Stimulated activated CD4-positive, alpha-beta T cell treated with anti-CD3 and anti-CD28 coated beads, Interleukin-1b, Interleukin-23, amount 100 ng/mL, for 1 hour (primary cell): ENCODE measurements at places on chromosomes 3 and 15.

- no peak for DNase-seq
Observed at GRCh38 chr3:16441371-16441875, 72.1 kb downstream of the RFTN1 start.

GRCh38 chr3:33883951-33884561 is 85.6 kb downstream of the PDCD6IP start:
- no peak for DNase-seq

- no peak for DNase-seq
Observed at GRCh38 chr3:124966521-124967445, 32.2 kb upstream of the MUC13 start.

DNA sequence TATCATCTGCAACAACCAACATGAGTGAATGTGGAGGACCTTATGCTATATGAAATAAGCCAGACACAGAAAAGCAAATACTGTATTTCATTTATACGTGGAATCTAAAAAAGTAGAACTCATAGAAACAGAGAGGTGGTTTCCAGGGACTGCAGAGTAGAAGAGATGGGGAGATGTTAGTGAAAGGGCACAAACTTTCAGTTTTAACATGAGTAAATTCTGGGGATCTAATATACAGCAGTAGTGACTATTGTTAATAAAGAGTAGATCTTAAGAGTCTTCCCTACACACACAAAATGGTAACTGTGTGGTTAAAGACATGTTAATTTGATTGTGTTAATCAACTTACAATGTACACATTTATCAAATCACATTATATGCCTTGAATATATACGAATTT is 20.9 kb upstream of the MELTF start:
- no peak for DNase-seq

GRCh38 chr3:105119801-105120340 is 246.8 kb upstream of the ALCAM start:
- no peak for DNase-seq

- DNase-seq, result no peak
Observed at GRCh38 chr3:118171236-118171852, 863.3 kb downstream of the IGSF11 start.

DNA sequence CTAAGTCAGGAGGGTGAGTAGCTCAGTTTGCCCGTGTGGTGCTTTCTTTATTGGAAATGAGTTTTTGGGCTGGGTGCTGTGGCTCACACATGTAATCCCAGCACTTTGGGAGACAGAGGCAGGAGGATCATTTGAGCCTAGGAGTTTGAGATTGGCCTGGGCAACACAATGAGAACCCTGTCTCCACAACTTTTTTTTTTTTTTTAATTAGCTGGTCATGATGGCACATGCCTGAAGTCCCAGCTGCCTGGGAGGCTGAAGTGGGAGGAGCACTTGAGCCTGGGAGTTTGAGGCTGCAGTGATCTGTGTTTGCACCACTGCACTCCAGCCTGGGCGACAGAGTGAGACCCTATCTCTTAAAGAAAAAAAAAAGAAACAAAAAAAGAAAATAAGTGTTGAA is 174.9 kb downstream of the NSMCE3 start:
- no peak for DNase-seq

- DNase-seq, result no peak
Observed at GRCh38 chr3:168973897-168974296, 689.6 kb downstream of the MECOM start.

- no peak for DNase-seq
Observed at GRCh38 chr3:112531358-112531781, 30.4 kb downstream of the ATG3 start.

DNA sequence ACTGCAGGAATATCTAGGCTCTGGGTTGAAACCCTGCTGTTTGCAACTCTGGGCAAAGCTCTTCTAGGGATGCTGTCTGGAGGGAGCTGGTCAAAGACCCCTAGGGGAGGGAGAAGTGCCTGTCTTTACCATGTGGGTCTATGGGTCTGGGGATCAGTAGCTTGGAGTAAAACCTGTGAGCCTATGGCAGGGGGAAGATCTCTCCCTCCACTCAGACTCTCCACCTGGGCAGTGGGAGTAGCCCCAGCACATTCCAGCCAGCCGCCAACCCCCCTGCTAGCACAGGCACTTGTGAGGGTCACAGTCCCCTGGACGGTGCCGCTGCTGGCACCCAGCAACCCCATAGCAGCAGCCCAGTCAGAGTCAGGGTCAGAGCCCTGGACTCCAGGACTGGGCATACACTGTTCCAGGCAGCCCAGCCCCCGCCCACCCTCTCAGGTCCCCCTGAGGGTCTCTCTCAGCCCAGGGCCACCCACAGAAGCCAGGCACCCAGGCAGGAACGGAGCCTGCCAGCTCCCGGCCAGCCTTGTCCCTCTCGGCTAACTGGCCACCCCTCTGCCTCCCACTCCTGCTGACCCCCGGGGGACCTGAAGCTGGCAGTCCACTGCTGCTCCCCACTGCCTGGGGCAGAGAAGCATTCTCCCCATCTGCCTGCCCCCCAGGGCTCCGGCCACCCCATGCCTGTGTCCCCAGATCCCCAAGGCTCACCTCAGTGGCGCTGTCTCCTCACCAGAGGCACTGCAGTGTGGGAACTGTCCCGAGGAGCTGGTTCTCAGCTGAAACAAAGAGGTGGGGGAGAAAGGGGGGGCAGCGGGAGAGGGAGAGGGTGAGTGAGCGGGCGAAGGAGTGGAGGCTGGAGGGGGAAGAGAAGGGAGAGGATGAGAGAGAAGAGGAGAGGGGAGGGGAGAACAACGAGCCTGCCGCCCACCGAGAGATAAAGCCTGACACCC is 10.8 kb downstream of the GLYCTK start:
- no peak for DNase-seq

DNA sequence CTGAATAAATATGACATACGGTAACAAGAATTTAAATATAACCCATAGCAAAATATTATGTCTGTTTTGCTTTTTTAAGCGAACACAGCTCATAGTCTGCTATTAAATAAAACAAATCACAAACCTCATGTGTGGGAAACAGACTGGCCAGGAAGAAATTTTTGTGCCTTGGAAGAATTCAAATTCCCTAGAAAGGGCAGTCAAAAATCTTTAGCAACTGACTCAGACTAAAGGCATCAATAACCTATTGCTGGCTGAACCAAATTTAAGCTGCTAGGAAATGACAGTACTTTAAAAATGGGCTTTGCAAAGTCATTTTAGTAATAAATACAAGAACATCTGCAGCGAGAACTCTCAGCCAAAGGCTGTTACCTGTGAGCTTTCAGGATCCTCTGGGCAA is 151.4 kb downstream of the PLD1 start:
- no peak for DNase-seq

- DNase-seq, result no peak
Observed at GRCh38 chr3:74590620-74591262, 23.7 kb downstream of the CNTN3 start.

- no peak for DNase-seq
Observed at GRCh38 chr3:30984855-30985749, 90.6 kb upstream of the GADL1 start.

DNA sequence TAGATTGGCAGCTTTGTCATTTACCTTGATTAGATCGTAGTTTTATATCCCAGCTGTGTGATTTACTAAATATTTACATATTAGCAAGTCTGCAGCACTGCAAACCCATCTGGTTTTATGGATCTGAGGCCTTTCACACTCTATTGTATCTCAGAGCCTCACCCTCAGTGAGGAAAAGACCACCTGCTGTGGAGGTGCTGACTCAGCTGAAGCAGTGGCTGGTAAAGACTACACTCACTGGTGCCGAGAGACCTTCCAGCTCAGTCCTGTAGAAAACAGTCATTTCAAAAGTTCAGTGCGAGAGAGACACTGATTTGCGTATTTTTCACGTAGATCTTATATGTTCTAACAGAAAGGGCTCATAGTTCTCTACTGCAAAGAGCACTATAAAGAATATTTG is 307.8 kb upstream of the TPM1 start:
- no peak for DNase-seq

DNA sequence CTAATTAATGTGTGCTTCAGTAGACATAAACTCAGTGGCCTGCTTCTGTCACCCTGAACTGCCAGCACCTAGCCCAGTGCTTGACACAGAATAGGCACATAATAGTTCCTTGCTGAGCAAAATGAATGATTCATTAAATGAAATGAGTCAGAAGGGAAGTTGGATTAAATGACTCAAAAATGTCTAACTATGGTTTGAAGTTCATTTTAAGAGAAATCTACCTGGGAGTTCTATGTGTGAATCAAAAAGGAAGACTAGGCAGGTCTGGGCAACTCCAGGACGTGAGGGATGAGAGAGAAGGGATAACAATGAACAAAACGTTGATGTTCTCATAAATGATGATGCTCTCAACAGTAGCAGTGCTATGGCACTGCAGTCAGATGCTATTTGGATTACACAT is 175.0 kb downstream of the CFAP20DC start:
- DNase-seq, result no peak
